Hypothalamus (tissue), 51 donors: ENCODE measurements at places on chromosomes 11 and 22.

DNA sequence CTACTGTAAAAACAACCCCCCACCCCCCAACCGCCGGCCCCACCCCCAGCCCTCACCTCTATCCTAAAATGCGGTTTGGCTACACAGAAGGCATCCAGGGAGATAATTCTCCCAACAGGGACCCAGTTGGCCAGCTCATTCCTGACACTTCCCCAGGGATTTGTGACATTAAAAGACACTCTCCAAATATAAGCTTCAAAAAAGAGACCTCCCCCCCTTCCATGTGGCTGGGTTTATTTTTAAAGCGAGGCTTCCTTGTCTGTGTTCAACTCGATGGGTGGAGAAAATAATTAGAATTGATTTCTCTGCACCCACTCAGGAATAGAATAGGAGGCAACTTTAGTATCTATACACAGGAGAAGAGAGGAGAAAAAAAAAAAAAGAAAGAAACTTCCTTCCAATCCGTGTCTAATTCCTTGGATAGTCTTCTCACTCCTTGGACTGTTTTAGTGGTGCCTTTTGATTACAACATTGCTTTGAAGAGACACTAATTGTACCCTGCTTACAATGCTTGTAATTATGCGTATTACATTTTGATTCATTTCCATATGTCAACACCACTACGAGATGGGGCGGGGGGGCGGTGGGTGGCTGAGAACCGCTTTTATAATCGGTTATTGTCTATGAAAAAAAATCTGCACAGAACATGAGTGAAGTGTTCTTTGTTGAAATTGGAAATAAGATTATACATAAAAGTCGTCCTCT is 500.4 kb downstream of the MIAT start:
- no peak for DNase-seq

- DNase-seq, result no peak
Observed at GRCh38 chr11:73752216-73752867, 8.5 kb downstream of the RAB6A start.

DNA sequence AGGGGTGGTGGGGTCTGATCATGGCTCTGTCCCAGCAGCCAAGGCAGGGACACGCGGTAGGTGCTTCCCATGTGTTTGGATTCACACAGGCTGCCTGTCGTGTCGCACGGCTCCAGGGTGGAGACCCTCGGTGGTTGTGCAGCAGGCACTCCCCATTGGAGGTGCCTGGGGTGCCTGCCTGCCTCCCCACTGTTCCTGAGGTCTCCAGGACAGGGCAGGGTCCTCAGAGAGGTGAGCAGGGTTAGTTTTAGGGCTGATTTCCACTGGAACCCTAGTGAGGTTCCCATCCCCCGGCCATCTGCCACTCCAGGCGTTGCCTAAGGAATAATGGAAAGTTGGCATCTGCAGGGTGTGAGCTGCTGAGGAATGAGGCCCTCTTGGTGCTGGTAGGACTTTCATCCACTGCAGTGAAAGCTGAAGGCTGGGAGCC is 32.3 kb downstream of the OSBPL5 start:
- DNase-seq, result no peak

DNA sequence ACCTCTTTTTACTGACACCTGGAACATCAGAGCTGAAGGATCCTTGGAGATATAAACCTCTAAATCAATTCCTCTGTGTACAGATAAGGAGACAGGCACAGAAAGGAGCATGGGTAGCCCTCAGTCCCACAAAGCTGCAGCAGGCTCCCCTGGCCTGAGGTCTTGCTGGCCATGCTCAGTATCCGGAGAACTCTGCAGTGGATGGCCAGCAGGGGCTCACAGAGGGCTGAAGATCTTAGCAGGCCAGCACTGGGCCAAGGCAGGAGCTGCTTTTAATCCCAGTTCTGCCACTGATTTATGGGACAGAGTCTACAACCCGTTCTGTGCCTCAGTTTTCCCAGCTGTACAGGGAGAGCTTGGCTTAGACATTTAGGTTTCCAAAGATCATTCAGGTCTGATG is 52.6 kb upstream of the LRRC32 start:
- DNase-seq, result no peak

DNA sequence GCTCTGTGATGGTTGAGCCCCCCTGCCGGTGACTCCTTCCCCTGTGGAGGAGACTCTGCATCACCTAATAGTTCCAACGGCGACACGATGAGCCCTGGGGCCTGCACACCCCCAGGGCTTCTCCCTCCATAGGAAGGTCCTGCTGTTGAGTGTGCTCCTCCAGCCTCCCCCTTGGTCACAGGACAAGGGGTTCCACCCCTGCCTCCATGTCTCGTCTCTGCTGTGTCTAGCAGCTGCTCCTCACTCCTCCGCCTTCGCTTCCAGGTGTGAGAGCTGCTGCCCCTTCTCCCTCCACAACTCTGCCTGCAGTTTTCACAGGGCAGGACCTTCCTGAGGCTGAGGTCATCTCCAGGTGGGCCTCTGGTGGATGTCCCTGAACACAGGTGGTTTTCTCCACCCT is 1416.1 kb downstream of the TBC1D22A start:
- no peak for DNase-seq

GRCh38 chr22:43829904-43830851 is 18.1 kb upstream of the EFCAB6 start:
- DNase-seq, result no peak

GRCh38 chr11:16081382-16082094 is 274.8 kb downstream of the SOX6 start:
- DNase-seq, result no peak

DNA sequence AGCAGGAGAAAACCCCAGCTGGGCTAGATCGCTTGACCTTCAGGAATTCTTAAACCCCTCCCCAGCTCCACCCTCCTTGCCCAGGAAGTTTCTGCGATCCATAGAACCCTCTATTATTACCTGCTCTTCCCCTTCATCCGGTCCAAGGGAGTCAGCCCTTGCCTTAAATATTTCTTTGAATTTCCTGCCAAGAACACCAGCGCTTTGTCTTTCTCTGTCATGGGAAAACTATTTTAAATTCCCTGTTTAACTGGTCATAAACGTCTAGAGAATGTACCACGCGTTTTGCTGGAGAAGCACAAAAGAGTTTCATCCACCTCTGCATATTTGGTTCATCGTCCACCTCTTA is 496 bp upstream of the TRAF6 start:
- DNase-seq, result no peak

DNA sequence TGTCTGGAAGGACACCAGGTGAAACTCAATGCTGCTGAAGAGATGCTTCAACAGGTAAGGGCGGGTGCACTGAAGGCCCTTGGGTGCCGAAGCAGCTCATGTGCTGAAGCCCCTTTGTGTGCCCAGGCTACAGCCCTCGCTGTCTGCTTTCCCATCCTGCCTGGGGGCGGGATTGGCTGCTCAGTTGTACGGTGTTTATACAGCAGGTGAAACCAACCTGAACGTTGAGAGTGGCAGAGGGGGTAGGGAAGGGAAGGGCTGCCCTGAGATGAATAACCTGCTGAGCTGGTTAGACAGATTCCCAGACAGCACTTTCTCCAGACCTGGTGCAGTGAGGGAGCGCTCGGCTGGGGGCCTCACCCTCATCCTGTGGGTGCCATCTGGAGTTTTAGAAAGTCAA is 75.7 kb downstream of the CYB5R2 start:
- no peak for DNase-seq

- no peak for DNase-seq
Observed at GRCh38 chr11:27837895-27838563, 137.8 kb upstream of the BDNF start.
